Esophagus squamous epithelium (tissue), 5 donors: ENCODE measurements at places on chromosomes 4 and X. TPM values are rescaled to one million over a fixed set of nuclear protein-coding genes. Genes with fewer than 3 reads are reported as not detected.

SRPX2 gene
- total RNA-seq: 27.1 TPM

ASB5 gene
- total RNA-seq: 0.15 TPM

MTNR1A gene
- total RNA-seq: not detected

MBNL3 gene
- 22.5 TPM for total RNA-seq

DNA sequence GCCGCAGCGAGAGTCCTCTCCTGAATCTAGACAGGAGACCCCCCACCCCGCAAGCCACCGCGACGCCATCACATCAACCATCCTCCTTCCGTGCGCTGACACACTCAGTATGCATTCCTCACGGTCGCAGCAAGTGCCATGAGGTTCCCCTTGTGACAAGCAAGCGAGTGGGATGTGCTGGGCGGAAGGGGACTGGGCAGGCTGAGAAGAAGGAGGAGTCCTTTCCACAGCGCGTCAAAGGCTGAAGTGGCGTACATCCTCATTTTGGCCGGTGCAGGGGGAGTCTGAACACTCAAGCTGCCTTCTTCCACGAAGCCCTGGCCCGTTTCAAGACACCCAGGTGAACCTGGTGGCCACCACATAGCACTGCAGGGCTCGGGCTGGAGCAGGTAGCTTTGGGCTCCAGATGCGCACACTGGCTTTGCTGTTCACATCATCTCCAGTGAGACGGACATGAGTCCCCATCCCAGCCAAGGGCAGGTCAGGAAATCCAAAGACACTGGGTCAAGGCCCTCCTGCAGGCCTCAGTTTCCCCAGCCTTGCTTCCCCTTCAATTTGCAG lies 30.4 kb downstream of the CCNQ start:
- DNase-seq: no peak

DNA sequence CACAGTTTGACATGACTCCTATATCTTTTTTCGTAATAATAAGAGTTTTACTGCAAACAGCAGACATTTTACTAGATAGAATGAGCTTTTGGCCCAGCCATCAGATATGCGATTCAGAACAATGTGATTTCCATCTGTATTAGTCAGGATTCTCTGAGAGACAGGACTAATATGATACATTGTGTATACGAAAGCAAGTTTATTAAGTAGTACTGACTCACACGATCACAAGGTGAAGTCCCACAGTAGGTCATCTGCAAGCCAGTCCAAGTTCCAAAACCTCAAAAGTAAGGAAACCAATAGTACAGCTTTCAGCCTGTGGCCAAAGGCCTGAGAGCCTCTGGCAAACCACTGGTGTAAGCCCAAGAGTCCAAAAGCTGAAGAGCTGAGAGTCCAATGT lies 24.1 kb downstream of the CXCL8 start:
- DNase-seq: no peak

DNA sequence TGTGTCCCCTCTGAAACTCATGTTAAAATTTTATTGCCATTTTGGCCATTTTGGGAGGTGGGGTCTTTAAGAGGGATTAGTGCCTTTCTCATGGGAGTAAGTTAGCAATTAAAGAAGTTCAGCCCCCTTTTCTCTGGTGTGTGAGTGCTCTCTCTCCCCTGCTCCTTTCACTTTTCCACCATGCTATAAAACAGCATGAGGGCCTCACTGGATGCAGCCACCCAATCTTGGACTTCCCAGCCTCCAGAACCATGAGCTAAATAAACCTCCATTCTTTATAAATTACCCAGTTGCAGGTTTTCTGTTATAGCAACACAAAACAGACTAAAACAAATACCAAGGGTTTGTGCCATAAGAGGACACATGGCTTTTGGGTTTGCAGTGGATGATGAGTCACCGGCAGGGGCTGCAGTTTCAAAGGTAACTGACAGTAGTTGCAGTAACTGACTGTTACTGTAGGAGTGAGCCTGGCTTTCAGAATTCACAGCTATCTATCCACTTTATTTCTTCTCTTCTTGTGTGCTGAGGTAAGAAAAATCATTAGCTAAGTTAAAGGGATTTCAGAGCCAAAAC lies 121.5 kb downstream of the PPEF1 start:
- DNase-seq: no peak

DNA sequence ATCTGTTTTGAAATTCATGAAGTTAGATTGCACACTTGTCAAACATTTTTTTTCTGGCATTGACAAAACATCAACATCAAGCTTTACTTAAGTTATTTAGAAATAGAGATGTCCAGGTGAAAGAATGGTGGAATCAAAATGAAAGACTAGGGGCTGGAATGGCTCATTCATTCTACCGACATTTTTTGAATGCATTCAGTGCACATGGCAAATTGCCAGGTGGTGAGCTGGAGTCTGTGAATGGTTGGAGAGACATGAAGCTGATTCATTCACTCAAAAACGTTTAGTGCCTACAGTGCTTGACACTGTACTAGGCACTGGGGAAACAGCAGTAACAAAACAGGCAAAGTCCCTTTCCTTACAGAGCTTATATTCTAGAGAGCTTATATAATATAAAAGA lies 292.4 kb downstream of the PPP1R2C start:
- DNase-seq: no peak

- DNase-seq: no peak
Observed at GRCh38 chr4:42152507-42153504, at the start of gene BEND4. Gene BEND4, minus strand, starts transcription at chr4:42152655. Its CDS starts 512 bp downstream, at chr4:42152143.
